ENCODE measurements at places on chromosomes 7 and 10. TPM values are rescaled to one million over a fixed set of nuclear protein-coding genes. Genes with fewer than 3 reads are reported as not detected.
A peak's percentile ranks its signal among the peaks of the same experiment; 100 is the strongest.

GRCh38 chr10:63722537-63722936, 201.3 kb downstream of the REEP3 start:
- peak; percentile 69 for DNase-seq

DNA sequence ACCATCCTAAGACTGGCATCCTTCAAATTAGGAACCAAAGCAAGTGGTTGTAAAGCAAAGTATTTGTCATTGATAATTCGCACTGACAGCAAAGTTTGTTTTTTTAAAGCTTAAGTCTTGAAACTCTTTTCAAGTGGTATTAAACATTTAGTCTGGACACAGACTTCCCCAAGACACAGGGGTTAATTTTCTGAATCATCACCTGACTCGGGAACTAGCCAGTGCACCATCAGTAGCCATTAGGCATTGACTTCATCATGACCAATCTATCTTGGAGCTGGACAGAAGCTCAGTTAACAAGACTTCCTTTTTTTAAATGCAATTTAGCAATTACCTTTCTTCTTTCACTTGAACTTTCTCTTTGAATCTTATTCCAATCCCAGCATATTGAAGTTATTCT, 210.6 kb downstream of the ZNF365 start:
- DNase-seq, result no peak

DNA sequence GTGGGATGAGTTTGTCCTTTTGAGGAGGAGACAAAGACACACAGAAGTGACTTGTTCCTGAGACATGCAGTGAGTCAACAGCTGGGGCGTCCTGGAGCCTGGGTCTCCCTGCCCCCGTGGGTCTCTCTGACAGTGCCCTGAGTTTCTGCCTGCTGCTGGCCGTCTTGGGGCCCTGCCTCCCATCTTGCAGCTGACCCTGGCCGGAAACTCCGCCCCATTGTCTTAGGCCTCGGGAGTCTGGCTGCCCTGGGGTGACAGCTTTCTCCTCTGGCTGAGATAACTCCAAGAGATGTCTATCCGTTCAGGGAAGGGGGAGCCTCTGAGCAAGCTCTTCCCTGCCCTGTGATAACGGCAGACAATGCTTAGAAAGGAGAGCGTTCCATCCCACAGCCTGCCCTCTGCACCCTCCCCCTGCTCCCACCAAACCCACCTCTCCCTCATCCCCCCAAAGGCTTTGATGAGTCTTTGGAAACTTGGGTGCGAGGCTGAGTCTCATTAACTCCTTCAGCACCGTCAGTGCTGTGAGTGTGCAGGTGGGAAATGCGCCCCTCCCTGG, 69.5 kb upstream of the PODXL start:
- peak; percentile 69 for DNase-seq

The SFMBT2 gene
- total RNA-seq, result 15.3 TPM

DNA sequence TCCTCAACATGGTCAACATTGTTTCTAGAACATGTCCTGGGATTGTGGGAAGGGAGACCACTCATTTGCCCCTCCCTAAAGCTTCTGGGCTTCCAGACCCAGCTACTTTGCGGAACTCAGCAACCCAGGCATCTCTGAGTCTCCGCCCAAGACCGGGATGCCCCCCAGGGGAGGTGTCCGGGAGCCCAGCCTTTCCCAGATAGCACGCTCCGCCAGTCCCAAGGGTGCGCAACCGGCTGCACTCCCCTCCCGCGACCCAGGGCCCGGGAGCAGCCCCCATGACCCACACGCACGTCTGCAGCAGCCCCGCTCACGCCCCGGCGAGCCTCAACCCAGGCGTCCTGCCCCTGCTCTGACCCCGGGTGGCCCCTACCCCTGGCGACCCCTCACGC, at the start of gene EPO:
Gene EPO, plus strand, starts transcription at position 190 of the 392 bp plus-strand sequence. CDS start 513 bp downstream, outside the sequence.
- DNase-seq, result no peak

The HTRA1 gene
- total RNA-seq, result 86.0 TPM

- DNase-seq, result no peak
Measured at GRCh38 chr10:108471420-108471819, 1306.9 kb upstream of the SORCS1 start.

- no peak for DNase-seq
Measured at GRCh38 chr7:142654398-142654797, 94.9 kb upstream of the PRSS1 start.

- DNase-seq, result peak; percentile 6
Measured at GRCh38 chr10:63822496-63822895, 301.3 kb downstream of the REEP3 start.

The METTL2B gene
- total RNA-seq, result 26.0 TPM

GRCh38 chr7:26470691-26471090, 179.0 kb downstream of the SNX10 start:
- no peak for DNase-seq

GRCh38 chr7:99267481-99267840, 5.2 kb upstream of the MYH16 start:
- DNase-seq, result no peak

The DGKI gene
- total RNA-seq, result 1.3 TPM

DNA sequence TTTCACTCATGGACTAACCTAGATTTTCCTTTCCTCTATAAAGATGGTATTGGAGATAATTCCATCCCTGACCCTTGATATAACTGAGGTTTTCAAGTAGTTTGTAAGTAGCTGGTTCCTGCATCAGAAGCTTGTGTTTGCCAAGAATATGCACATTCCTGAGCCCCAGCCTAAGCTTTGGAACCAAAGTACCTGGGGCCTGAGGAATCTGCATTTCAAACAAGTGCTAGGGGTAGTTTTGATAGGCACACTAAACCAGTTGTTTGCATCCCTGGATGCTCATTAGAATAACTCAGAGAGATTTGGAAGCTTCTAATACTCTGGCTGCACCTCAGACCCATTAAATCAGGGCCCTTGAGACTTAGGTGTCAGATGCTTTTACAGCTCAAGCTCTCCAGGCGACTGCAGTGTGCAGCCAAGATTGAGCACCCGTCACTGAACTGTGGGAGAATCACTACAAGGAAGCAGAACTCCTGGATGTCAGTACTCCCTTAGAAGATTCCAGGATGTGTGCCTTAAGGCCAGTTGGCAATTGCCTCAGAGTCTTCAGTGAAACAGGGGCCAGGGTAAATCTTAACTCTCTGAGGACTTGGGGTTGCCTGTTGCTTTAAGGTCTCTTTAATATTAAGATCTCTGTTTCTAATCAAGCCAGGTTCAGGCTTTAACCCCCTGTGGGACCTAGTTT, 565.0 kb downstream of the REEP3 start:
- DNase-seq, result peak; percentile 14

DNA sequence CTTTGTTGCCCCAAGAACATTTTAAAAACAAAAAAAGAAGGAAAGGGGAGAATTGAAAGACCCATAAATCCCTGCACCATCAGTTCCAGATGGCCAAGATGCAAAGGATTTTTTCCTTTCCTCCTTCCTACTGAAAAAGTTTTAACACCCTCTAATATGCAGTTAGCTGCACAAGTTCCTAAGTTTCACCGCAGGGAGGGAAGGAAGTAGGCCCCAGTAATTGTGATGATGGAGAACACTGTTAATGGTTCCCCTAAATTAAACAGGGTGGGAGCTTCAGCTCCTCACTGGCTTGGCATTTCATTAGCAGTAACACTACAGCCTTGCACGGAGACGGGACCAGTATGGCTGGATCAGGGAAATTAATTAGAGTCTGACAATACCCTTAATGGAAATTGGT, 63.7 kb upstream of the PPIF start:
- DNase-seq, result no peak

The GIMAP7 gene
- 43.6 TPM for total RNA-seq

DNA sequence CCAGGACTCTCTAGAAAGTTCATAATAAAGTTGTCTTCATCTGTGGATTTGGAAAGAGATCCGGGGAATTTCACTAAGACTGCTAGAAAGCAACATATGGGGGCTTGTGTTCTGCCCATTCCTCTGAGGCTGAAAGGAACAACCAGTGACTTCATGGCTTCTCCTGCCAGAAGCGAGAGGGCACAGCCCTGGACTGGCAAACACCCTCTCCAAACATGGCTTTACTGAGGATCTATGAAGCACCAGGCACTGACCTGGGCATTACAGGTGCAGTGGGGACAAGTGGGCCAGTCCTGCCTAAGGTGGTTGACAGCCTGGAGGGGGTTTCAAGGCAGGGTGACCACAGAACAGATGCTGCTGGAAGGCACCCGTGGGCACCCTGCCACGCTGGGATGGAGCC, 185.8 kb upstream of the GPR26 start:
- DNase-seq, result no peak

GRCh38 chr10:103691723-103692435, 163.5 kb downstream of the SH3PXD2A start:
- DNase-seq, result peak; percentile 42

- no peak for DNase-seq
Measured at GRCh38 chr10:129853562-129853903, 110.5 kb downstream of the EBF3 start.

- DNase-seq, result no peak
Measured at GRCh38 chr7:108360058-108360800, 96.0 kb downstream of the NRCAM start.

DNA sequence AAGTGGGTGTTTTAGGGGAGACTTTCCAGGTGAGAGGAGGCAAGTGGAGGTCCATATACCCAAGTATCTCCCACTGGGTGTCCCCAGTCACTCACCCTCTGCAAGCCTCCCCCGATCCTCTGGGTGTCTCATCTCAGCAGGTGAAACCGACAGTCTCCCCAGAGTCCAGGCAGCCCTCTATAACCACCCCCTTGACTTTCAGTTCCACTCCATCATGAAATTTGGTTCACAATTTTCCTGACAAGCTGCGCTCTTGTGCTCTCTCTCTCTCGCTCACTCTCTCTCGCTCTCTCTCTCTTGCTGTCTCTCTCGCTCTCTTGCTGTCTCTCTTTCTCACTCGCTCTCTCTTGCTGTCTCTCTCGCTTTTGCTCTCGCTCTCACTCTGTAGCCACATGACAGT, 8.1 kb upstream of the RABGEF1 start:
- DNase-seq, result no peak

DNA sequence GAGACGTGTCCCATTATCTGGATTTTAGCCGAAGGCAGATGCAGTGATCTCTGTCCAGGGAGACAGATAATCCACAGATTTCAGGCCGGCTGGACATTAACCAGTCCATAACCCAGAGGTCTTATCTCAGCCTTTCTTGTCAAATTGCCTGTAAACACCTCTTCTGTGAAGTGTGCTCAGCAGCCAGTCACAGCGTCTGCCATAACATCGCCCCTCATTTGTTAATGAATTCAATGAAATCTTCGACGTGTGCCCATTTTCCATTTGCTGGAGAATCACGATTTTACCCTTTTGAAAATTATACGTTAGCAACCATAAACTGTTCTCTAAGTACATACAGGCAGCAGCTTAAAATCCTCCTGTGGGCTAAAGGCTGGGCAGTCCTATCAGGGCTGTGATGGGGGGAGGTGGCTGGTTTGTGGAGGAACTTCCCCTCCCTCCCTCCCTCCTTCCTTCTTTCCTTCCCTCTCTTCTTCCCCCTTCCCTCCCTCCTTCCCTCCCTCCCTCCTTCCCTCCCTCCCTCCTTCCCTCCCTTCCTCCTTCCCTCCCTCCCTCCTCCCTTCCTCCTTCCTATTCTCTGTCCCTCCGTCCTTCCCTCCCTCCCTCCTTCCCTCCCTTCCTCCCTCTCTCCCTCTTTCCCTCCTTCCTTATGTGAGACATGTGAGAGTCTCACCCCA, 26.6 kb upstream of the FAM20C start:
- no peak for DNase-seq

The ENTPD7 gene
- 16.1 TPM for total RNA-seq

GRCh38 chr7:142772673-142773072, 1.9 kb downstream of the PRSS2 start:
- no peak for DNase-seq

GRCh38 chr7:149713731-149714068, 59.7 kb downstream of the ZNF467 start:
- DNase-seq, result no peak

The CARD11 gene
- 9.6 TPM for total RNA-seq

DNA sequence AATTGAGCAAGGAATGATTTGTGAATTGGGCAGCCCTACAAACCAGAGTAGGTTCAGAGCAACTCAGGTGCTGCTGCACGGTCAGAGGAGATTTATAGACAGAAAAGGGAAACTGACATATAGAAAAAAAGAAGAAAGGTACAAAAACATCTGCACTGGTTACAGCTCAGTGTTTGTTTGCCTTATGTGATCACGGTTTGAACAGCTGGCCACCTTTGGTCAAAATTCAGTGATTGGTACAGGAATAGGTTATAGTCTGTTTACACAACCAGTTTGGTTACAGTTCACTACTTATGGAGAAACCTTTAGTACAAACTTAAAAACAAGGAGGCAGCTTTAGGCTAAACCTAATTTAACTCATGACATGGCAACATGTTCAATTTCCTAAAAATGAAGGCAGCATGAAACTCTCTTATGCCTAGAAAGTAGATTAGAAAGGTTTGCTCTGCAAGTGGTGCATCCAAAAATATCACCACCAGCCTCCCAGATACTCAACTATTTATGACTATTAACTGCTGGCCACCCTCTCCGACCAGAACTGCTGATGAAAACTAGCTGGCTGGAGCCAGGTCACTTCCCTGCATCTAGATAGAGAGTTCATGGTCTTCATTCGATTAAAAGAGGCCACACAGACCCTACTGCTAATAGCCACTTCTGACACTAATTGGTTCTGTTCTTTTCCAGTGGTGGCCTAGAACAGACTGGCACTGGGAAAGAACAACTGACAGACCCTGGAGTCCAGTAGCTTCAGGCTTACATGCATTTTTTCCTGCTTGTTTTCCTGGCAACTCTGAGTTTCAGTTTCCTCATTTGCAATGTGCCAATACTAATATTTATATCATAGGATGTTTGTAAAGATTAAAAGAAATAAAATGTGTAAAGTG, 548.0 kb downstream of the CCSER2 start:
- DNase-seq, result no peak

- peak; percentile 45 for DNase-seq
Measured at GRCh38 chr7:27245124-27245797, 2.7 kb downstream of the EVX1 start.

DNA sequence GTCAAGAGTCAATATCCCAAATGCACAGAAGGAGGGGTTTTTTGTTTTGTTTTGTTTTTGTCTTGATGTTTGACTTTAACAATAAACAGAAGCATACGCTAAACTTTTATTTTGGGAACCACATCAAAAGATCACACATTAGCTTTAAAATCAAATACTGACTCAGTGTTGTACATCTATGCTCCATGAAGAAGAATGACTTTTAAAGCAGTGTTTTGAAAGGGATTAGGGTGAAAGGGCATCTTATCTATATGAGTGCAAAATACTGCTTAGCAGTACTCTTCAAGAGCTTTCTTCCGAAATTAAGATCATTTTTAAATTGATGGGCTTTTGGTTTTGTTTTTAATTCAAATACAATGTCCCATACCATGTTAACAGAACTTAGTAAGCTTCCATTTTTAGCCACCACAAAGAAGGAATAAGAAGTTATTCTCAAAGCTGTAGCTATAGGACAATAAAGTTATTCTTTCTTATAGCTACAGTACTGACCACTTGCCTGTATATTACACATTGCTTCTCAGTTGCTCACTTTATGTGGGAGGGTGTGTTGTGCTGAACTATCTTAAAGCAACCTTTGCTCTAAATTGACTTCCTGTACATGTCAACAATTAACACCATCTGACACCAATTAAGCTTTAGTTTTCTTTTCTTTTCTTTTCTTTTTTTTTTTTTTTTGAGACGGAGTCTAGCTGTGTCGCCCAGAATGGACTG, 144.3 kb upstream of the KAT6B start:
- no peak for DNase-seq

GRCh38 chr7:143239813-143240212, 18.0 kb downstream of the TAS2R40 start:
- DNase-seq, result no peak

All from kidney (tissue), 22 donors.